Motor neuron (in vitro differentiated cells): ENCODE measurements at places on chromosomes 5 and 9. TPM values are rescaled to one million over a fixed set of nuclear protein-coding genes. Genes with fewer than 3 reads are reported as not detected.
A peak's percentile ranks its signal among the peaks of the same experiment; 100 is the strongest.

IL9 gene
- total RNA-seq = not detected in 2 replicates

NRARP gene
- total RNA-seq = 20.5 and 22.4 TPM in 2 replicates

KIAA1958 gene
- total RNA-seq = 18.3 and 26.2 TPM in 2 replicates

ANKRD20A1 gene
- 1.2 and 2.2 TPM in 2 replicates for total RNA-seq

SLC35A4 gene
- total RNA-seq = 36.5 and 38.4 TPM in 2 replicates

PCDHGC3 gene
- 21.1 and 23.1 TPM in 2 replicates for total RNA-seq

CSF1R gene
- total RNA-seq = 0.14 and 0.42 TPM in 2 replicates

DEPDC1B gene
- 23.1 and 24.9 TPM in 2 replicates for total RNA-seq

IL4 gene
- total RNA-seq = not detected in 2 replicates

IRX1 gene
- 20.1 and 21.0 TPM in 2 replicates for total RNA-seq

BHMT gene
- total RNA-seq = 0.63 and 1.00 TPM in 2 replicates

DNA sequence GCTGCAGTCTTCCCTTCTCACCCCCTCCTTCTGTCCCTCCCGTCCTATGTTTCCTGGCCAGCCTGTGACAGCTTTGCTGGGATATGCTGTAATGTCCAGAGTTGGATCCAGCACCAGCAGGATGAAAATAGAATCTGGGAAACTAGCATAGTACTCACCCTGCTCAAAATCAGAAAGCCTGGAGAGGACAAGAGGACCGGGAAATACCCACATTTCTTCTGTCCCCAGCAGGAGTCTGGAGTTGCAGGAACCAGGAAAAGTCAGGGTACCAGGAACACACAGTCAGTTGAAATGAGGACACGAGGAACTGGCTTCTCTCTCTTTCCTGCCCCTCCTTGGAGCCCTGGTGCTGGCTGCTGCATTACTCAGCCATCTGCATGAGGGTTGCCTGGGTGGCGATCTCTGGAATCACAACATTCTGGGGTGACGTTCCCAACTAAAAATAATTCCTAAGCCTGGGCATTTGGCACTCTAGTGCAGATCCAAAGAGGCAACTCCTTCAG is 59.6 kb upstream of the NFIL3 start:
- peak; percentile 88 for ATAC-seq

DNA sequence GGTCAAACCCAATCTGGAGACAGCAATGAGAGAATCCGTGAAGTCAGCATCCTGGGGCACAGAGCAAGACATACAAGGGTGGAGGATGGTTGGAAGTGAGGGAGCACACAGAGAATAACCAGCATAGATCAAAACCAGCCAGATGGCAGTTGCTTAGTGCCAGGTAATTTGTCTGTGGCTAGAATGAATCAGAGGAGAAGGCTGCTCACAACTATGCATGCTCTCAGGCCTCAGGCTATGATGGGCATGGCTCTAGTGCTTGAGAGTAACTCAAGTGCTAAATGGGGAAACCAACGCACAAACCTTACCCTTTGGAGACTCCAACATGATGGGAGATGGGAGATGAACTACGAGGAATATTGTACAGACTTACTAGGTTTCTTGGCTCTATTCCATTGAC is 160.8 kb downstream of the DMRT2 start:
- no peak for ATAC-seq

DNA sequence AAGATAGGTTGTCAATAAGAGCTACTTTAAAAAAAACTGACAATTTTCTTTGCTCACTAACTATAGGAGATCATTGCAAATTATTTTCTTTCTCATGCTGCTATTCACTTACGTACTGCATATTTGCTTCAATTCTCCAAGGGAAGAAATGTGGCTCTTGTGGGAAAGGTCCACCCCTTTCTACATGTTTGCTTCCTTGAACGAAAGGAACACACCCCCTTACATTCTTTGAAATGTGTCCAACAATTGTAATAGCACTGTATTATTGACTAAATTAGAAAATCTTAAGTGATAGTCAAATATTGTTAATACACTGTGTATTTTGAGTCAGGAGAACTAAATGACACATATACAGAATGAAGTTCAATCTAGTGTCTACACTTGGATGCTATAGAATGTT is 5.2 kb downstream of the MEF2C start:
- ATAC-seq = no peak

GRCh38 chr9:79428422-79428821 is 143.3 kb upstream of the TLE4 start:
- ATAC-seq = no peak

DNA sequence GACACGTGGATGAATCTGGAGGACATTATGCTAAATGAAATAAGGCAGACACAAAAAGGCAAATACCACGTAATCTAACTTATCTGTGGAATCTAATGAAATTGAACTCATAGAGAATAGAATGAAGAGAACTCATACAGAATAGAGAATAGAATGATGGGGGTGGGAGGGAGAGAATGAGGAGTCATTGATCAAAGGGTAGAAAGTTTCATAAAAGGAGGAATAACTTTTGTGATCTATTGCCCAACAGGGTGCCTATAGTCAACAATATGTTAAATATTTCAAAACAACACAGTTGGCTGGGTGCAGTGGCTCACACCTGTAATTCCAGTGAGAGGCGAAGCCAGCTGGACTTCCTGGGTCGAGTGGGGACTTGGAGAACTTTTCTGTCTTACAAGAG is 54.9 kb upstream of the ZNF169 start:
- ATAC-seq = no peak

- no peak for ATAC-seq
These were observed 26.1 kb upstream of the AOPEP start for GRCh38 chr9:94700445-94700844.

DNA sequence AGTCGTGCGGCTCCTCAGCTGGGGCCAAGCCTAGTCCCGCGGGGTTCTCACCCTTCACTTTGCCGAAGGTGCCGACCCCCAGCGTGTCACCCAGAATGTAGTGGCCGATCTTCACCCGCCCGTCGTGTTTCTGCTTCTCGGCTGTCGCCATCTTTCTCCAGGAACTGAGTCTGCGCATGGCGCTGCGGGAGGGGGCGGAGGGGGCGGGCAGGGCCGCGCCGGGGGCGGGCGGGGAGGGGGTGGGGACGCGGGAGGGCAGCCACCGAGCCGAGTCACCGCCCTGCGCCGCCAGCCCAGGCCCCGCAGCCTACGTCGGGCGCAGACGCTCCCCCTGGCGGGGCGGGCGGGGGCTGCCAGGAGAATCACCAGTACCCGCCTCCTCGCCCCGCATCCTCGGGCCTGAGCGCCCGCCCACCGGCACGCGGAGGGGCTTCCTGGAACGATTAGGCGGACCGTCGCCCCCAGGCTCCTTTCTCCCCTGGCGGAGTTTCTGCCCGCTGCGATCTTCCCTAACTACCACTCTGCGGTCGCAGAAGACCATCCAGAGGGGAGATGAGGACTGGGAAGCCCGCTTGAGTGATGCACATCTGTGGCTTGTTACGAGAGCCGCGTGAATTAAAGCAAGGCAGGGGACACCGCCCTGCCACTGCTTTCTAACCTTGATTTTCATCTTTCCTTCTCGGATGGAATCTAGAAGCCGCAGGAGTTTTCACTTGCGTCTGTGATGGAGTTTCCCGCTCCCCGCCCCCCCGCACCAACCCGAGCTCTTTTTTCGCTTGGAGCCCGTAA is at the start of gene PRKAA1:
Gene PRKAA1 (minus strand): TSS at position 363 of the 789 bp plus-strand sequence. CDS start 185 bp downstream, at position 178.
- ATAC-seq = peak; percentile 92

GRCh38 chr5:147190331-147190730 is 44.5 kb upstream of the STK32A start:
- ATAC-seq = peak; percentile 80

DNA sequence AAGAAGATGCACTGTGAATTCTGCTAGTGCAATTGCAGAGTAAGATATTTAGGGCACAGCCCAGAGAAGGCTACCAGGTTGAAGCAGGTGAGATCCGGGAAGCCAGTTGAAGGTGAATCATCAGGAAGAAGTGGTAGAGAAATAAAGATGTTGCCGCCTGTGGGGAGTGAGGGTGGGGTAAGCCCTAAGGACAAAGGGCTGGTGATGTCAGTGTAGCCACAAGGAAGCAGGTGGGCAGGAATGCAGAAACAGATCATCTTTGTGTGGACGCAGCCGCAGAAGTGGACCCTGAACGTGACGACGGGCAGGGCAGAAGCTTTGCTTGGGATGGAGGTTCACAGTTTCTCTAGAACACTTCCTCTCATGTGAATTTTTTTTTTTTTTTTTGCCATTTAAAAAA is 164.2 kb downstream of the ACTL7B start:
- ATAC-seq = no peak

DNA sequence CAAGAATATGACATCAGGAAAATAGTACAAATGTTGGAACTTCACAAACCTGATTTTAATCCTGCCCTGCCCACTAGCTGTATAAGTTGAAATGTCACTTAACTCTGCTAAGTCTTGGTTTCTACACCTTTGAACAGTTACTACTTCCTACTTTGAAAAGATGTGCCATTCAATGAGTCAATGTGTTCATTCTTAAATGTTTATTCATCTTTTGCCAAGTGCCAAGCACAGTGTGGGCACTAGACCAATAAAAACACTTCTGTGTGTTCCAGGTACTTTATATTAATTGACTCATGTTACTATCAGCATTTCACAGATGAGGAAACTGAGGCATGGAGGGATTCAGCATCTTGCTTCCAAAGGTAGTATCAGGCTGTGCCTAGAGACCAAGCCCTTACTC is 12.8 kb downstream of the PDCL start:
- ATAC-seq = no peak

DNA sequence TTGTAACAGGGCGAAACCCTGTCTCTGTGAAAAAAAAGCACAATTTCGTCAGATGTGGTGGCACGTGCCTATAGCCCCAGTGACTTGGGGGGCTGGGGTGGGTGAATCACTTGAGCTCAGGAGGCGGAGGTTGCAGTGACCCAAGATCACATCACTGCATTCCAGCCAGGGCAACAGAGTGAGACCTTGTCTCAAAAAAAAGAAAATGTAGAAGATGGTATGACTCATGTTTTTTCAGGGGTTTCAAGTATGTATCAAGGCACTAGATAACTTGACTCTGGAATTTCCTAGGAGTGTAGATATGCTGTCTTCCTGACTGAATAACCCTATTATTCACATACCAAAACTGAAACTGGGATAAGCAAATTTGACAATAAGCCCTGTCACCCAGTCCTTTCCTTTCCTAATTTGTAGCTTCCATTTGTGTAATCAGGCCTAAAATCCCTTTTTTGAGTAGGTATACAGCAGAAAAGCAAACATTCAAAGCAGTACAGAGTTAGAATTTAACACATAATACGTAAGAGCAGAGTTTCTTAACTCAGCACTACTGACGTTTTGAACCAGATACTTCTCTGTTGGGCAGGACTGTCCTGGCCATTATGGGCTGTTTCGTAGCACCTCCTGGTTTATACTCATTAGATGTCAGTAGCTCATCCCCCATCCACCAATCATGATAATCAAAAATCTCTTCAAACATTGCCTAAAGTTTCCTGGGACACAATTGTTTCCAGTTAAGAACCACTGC is 17.3 kb upstream of the ANKRD18B start:
- peak; percentile 14 for ATAC-seq

GRCh38 chr9:82555031-82555430 is 507.9 kb downstream of the RASEF start:
- ATAC-seq = no peak

DNA sequence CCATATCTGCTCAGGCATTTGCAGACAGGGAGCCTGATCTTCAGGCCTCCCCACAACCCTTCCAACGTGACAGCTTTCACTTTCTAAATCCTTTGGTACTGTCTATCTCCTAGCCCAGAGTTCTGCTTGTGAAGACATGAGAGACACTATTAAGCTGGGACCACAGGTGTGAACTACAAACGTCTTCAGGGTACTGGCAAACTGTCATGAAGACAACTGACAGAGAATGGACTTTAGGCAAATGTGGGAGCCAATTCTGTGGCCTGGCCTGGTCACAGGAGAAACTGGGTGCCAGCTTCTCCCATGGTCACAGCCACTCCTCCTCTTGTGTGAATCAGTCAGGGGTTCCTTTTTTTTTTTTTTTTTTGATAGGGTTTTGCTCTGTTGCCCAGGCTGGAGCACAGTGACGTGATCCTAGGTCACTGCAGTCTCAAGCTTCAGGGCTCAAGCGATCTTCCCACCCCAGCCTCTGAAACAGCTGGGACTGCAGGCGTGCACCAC is 10.4 kb downstream of the TRIM14 start:
- ATAC-seq = no peak
